Anterior cingulate cortex (tissue), 58 donors: ENCODE measurements at places on chromosomes 2 and 18.

DNA sequence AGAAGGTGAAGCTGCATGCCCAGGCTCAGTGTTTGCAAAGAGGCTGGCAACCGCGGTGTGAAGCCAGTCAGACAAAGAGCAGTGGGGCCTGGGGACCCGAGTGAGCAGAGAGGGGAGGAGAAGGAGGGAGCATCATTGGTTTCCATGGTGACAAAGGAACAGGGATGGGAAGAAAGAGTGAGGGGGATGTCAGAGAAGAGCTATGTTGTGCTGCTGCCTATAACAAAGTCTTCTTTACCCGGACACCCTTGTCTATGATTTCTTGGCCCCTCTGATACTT lies 14.5 kb downstream of the TMEM247 start:
- DNase-seq = no peak

- DNase-seq = no peak
Measured at GRCh38 chr2:69456950-69457445, 19.8 kb upstream of the NFU1 start.

DNA sequence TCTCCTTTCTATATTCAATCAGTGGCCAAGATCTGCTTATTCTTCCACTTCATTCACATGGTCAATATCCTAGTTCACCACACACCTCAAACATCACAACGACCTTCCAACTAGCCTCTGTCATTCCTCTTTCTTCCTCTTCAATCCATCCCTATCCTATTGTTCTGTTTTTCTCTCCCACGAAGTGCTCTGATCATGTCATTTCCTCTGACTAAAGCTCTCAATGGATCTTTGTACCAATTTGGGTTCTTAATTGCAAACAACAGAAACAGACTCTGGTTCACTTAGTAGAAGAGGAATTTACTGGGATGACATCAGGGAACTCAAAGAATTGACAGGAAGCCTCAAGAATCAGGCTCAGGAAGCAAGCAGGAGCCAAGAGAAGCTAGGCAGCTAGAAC lies 23.5 kb downstream of the WNT10A start:
- no peak for DNase-seq

DNA sequence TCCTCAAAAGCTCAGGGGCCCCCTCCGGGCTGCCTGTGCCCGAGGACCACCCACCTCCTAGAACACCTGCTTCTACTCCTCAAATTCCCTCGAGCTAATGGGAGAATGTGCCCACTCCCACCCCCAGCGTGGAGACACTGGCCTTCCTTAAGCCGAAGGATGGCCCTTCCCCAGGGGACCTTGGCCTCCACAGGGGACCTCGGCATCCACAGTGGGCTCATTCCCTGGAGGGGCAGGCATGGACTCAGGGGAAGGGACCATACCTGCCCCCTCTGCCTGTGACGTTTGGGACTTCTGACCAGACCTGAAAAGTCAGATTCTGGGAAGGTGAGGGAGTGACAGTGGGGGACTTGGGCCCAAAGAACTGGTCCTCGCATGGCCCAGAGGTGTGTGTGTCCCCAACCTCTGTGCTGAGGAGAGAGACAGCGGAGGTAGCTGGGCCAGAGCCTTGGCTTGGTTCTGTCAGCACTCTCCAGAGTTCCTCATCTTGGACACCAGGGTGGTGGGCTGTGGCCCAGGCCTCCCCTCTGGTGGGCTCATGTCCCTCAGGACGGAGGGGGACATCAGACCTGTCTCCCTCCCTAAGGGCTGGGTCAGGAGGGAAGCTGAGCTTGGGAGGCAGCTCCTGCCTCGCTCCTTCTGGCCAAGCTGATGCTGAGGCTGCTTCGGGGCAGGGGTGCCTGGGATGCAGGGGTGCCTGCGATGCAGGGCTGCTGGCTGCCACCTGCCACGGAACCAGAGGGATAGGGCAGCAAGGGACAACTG lies 240.4 kb downstream of the HAUS1 start:
- DNase-seq = no peak

- DNase-seq = no peak
Measured at GRCh38 chr2:69538249-69538648, 101.0 kb upstream of the NFU1 start.

DNA sequence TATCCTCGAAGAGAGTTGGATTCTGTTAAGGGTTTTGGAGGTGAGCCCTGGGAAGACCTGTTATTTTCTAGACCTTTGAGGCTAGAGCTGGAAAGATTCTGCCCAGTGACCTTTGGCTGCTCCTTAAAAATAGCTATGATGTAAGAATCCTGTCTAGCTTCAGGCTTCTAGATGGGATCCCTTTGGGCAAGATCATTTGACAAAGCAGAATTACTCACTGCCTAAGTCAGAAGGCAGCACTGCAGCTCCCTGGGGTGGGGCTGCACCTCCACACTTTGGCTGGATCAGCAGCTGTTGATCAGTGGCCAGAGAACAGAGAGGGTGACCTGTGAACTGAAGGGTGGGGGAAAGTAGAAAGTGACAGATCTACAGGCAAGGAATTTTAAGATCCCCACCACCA lies 103.8 kb downstream of the ASAP2 start:
- no peak for DNase-seq

DNA sequence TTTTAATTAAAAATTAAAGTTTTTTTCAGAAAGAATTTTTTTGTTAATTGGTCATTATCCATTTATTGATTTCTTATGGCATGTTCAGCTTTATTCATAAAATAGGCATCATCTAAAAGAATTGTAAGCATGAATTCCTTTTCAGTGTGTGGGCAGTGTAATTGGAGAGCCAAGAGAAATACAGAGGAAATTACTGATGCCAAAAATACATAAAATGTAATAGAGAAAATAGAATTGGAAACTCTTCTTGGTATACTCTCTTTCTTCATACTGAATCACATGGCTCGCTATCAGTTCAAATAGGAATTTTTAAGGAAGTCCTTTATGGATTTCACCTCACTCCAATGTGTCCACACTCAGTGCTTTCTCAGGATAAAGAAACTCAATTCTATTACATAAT lies 663.6 kb upstream of the NRXN1 start:
- no peak for DNase-seq

GRCh38 chr18:25814841-25815458 lies 275.5 kb downstream of the SS18 start:
- DNase-seq = no peak

- no peak for DNase-seq
Measured at GRCh38 chr18:53426666-53427184, 797.7 kb downstream of the MBD2 start.

- DNase-seq = no peak
Measured at GRCh38 chr2:127361929-127362885, 25.6 kb downstream of the MAP3K2 start.

- no peak for DNase-seq
Measured at GRCh38 chr2:142220239-142220638, 89.4 kb upstream of the LRP1B start.

DNA sequence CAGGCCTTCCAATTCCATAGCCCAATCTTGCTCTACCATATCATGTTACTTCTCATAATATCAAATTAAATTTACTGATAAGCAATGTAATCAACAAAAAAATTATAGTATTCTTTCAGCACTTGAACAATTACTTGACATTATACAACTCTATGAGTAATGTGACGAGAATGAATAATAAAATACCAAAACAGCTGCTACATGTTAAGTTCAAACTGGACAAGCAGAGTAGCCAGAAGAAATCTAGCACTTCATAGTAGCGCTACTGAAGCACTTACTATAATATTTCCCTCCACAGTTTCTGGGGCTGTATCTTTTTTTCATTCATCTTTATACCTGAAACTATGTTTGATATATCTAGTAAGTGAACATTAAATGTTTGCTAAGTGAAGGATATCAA lies 14.9 kb downstream of the PPP3R1 start:
- no peak for DNase-seq

GRCh38 chr2:120599656-120600055 lies 136.0 kb upstream of the GLI2 start:
- DNase-seq = no peak

DNA sequence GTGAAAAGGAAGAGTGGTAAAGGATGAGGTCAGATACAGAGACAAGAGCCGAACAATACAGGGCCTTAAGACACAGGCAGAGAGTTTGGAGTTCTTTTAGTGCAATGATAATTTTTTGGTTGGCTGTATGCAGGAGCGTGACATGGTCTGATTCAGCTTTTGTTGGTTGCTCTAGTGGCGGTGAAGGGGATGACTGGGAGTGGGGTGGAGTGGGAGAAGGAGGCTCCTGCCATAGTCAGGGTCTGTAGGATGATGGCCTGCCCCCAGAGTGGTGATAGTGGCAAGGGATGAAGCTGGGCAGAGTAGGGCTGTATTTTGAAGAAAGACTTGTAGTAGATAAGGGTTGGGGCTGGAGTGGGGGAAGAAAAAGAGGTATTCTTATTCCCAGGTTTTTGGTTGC lies 306.6 kb upstream of the VWC2L start:
- DNase-seq = no peak

DNA sequence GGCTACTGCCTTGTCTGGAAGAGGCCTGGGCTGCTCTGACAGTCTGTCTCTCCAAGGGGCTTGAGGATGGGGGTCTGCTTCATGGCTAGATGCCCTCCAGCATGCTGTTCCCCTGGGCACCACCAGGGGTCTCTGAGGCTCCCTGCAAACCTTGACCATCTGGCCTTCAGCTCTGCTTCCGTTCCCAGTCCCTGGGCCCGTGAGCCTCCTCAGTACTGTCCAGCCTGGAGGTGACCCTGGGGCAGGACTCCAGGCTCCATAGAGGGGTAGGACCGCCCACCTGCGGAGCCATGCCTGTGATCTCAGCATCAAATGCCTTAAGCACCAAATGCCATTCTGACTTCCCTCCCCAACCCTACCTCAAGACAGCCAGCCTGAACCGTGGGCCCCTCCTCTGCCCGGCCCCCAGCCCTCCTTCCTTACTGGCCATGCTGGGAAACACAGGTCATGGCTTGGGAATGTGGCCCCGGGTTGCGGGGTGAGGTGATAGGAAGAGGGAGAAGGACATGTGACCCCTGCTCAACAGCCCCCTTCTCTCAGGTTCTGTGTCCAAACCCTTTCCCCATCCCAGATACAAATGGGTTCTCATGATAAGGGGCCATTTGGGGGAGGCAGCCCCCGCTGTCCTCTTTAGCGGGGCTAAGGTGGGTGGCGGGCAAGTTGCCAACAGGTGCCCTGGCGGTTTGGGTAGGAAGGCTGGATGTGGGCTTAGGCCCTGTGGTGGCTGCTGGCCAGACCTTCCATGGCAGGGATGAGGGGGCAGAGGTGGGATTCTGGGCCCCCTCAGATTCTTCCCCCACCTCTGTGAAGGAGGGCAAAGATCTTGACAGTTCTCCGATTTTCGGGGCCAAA lies 25.0 kb downstream of the SPEG start:
- peak; percentile 13 for DNase-seq

DNA sequence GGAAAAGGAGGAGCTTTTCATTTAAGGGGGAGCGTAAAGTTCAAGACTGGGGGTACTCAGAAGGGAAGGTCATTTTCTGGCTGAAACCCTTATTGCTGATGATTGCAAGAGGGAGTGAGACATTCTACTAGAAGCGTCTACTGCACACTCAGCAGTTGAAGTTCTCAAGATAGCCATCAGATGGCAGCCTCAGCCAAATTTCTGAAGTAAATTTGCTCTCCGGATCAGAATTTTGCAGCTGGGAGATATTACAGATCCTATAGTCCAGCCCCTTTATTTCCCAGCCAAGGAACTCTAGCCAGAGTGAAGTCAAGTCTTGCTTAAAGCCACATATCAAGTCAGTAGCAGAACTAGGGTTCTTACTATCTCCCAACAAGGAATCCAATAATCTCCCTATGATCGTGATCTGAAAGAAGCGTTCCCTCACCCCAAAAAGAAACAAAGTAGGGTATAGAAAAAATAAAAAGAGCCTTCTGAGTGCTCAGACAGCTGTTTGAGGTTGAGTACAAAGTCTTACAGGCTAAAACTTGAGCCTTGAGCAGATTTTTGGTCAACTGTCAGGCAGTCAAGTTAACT lies 24.0 kb downstream of the RAX start:
- DNase-seq = peak; percentile 2

DNA sequence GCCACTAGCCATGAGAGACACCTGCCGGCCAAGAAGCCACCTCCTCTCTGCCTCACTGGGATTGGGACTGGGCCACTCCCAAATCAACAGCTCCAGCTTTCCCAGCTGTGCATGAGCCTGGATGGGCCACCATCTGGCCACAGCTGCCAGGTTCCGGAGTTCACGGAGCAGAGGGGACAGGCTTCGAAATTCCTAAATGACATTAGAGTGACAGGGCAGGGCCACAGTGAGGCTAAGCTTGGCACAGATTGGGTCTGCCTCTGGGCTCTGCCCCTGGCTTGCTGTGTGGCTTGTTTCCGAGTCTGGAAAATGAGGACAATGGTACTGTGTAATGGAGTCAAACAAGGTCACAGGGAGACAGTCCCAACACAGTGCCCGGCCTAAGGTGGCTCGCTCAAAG lies 6.5 kb downstream of the DIPK1C start:
- DNase-seq = peak; percentile 14

GRCh38 chr2:98012561-98012991 lies 16.8 kb upstream of the TMEM131 start:
- no peak for DNase-seq

DNA sequence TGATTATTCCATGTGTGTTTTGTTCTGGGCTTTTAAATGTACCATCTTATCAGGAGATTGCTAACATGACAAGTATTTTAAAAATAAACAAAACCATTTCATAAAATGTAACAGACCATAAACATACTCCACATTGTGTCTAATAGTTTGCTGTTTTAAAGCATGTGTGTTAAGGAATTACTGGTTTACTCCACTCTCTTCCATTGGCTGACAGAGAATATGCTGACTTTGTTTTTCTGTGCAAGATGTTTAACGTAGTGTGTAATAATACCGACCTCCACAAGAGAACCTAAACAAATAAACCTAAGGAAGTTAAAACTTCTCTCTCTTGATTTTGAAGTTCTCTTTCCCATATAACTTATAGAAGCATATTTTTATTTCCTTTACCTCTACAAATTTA lies 17.0 kb upstream of the TMEM18 start:
- no peak for DNase-seq

DNA sequence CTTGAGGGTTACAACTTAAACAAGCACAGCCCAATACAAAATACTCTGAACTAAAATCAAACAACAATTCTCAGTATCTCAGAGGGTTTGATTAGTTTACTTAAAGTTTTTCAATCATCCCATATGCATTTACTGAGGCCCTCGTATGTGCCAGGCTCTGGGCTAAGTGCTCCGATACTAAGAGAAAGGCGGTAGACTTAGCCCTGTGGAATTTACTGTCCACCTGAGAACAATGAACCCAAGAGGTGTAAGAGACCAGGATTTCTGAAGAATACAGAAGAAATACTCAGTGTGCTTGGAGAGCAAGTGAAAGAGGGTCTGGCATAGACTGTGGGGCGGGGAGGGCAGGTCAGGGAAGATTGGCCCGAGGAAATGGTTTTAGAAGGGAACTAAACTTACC lies 25.1 kb upstream of the SCYGR1 start:
- DNase-seq = no peak

- DNase-seq = peak; percentile 43
Measured at GRCh38 chr2:72937356-72937669, 20.0 kb downstream of the EMX1 start.

- no peak for DNase-seq
Measured at GRCh38 chr2:205171261-205171940, 510.9 kb upstream of the NRP2 start.
